Thoracic aorta (tissue), 2 donors: ENCODE measurements at places on chromosomes 4 and X. TPM values are rescaled to one million over a fixed set of nuclear protein-coding genes. Genes with fewer than 3 reads are reported as not detected.

Gene BLTP1
- total RNA-seq, result 148 TPM

Gene GCNA
- total RNA-seq, result 5.4 TPM

Gene TRO
- total RNA-seq, result 131 TPM

Gene NLRP2B
- total RNA-seq, result 0.95 TPM

Gene IL3RA
- total RNA-seq, result 7.3 TPM

Gene NAA11
- total RNA-seq, result not detected

Gene NKX1-1
- total RNA-seq, result not detected

Gene TAF7L
- total RNA-seq, result not detected

Gene ADH5
- total RNA-seq, result 149 TPM

Gene USP17L15
- not detected for total RNA-seq

Gene MMRN1
- 7.3 TPM for total RNA-seq

Gene TMPRSS11F
- total RNA-seq, result not detected
